Stimulated activated CD4-positive, alpha-beta T cell treated with anti-CD3 and anti-CD28 coated beads, Interleukin-1b, Interleukin-23, amount 100 ng/mL, for 1 hour (primary cell): ENCODE measurements at places on chromosomes 4 and X.

- peak; percentile 9 for DNase-seq
Observed at GRCh38 chrX:54043541-54044125, 640 bp downstream of the PHF8 start.

DNA sequence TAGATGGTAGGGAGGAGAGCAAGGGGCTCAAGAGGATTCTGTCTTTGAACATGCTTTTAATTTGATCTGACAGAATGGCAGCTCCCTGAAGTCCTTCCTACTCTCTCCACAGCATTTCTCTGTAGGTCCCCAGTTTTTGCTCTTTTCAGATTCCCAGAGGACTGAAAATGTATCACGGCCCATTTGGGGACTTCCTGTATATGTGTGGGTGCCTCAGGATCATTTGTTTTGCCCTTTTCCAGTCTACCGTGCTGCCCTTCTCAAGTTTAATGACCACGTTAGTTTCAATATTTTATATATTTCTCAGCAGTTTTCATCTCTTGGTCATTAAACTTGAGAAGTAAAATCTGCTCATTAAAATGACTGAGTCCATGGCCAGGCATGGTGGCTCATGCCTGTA, 2.3 kb downstream of the TBC1D1 start:
- no peak for DNase-seq

- DNase-seq: no peak
Observed at GRCh38 chr4:42588909-42589308, 68.0 kb downstream of the ATP8A1 start.

DNA sequence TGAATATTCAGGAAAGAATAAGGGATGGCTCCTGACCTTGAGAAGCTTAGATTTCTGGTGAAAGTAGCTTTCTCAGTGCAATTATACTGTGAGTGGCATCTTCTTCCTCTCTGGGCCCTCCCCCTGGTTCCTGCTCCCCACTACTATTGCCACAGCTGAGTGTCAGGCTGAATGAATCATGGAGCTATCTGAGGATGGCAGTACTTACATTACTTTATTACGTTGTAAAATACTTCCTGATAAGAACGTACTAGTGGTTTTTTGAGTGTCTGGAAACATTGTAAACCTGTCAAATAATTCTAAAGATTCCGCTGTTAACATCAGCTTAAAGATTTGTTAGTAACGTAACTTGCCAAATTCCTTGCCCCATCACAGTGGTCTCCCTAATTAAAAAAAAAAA, 36.2 kb downstream of the ARHGAP10 start:
- DNase-seq: no peak

GRCh38 chr4:169611157-169611556, 1.2 kb downstream of the NEK1 start:
- DNase-seq: no peak

DNA sequence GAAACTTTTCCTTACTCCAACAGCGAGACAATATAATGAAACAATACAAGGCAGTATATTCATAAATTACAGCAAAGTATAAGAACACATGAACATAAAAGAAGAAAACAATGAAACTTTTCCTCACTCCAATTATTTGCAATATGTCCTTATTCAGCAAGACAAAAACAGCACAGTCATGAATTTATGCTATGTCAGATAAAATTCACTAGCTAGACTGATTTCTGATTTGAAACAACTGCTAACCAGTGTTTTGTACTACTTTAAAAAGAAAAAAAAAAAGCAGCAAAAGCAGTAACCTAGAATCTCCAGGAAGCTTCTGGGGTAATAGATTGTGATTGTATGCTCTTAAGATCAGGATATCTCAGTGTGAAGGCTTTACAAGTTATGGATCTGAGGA, 45.2 kb upstream of the UNC5C start:
- DNase-seq: no peak

GRCh38 chrX:25013632-25014365, 2.0 kb downstream of the ARX start:
- no peak for DNase-seq

DNA sequence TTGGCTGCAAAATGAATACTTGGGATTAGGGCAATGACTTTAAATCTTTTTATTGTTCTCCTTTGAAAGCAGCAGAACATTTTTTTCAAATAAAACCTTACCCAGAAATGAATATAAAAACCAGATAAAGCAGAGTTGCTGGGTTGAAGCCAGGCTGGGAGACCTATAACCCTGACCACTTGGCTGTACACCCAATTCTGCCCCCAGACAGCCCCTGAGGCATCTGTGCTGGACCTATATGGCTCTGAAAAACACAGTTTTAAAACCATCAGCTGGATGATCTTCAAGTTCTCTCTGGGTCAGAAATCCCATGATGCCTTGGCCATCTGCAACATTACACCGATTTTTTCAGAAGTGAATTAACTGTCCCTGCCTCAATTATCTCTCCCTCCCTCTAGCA, 23.7 kb upstream of the GLRA2 start:
- no peak for DNase-seq

DNA sequence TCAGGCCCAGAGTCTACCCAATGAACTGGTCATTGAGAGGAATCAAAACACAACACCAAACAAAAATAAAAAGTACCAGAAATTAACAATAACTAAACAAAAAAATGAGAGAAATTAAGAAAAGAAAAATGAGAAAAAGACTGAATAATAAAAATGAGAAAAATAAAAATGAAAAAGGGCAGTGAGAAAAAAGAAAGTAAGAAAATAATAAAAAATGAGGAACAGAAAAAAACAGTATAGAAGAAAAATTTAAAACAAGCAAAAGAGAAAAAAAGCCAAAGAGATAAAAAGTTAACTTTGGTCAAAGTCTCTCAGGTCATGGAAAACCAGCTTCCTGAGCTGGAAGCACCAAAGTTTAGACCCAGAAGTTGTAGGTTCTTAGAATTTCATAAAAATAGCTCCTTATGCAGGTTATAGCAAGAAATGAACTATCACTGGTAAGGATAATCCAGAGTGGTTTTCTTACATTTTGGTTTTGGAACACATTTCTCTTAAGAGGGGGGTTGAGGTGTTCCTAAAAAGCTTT, 51.0 kb upstream of the WDR17 start:
- DNase-seq: no peak

GRCh38 chrX:41350976-41351569, 17.1 kb downstream of the DDX3X start:
- no peak for DNase-seq

- DNase-seq: no peak
Observed at GRCh38 chr4:108417923-108418322, 202.5 kb upstream of the RPL34 start.
